ENCODE measurements at places on chromosomes 3 and 15.

DNA sequence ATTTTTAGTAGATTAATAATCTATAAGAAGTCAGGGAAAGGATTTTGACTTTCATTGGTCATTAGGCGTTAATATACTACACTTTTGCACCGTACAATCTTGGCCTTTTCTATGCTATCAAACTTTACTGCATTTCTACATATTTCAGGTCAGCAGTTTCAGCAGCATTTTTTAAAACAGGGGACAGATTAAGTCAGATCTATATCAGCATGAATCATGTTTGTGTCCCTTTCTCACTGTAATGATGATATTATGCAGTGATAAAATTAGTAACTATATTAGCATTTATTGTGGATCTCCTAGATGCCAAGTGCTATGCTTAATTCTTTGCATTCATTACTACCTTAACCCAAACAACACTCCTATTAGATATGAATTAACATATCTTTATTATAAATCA is 20.3 kb upstream of the AADAC start:
- no peak for DNase-seq

DNA sequence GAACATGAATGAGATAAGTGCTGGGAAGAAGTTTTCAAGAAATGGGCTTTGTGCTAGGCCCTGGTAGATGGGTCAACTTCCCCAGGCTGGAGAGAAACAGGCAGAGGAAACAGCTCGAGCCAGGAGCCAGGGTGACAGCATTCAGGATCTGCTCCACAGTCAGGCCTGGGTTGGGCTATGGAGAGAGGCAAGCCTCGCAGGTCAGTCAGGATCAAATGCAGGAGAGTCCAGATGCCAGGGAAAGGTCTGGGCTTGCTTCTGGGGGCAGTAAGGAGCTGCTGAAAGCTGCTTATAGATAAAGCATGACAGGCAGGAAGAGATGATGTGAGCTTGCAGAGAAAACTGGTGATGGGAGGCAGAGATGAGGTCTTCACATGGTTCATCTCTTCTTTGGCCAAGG is 11.0 kb upstream of the USP3 start:
- no peak for DNase-seq

DNA sequence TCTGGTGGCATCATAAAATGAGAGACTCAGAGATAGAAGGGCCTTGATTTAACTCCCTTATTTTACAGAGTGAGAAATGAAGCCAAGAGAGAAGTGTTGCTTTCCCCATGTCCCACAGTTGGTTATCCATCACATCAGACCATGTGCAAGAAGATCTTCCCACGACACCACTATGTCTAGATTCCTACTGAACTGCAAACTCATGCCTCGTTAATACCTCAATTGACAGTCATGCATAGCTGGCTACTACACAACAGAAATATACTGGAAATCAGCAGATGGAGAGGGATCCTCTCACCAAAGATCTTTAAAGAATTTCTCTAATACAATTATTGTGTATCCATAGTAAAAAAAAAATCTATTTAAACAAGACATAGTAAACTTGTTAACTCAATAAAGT is 33.3 kb downstream of the PEAK1 start:
- no peak for DNase-seq

- DNase-seq: no peak
Observed at GRCh38 chr15:82533801-82534200, 6.5 kb downstream of the RPS17 start.

DNA sequence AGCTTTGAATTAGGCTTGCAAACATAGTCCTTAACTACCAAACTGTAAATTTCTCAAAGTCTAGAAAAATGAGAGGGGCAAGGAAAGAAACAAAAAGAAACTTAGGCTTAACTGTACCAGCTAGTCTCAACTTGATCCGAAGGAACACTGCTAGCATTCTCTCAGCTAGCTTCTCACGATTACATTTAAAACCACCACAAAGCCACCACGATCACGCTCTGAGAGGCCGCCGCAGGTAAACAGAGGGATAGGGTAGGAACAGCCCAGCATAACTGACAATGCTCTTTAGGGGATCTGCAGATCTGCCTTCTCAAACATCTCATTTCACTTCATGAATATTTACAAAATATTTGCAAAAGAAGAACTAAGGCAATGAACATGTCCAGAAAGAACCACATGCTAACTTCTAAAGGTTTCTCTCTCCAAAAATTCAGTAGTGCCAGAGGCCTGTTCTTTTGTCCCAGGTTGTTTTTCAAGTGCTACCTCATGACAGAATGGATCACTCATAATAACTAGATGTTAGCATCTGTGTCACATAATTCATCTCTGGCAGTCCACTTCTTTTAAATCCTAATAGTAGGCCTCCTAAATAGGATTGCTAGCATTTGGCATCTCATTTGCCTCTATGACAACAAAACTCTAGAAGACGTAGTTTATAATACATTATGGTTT is 18.9 kb downstream of the VGLL4 start:
- DNase-seq: no peak

DNA sequence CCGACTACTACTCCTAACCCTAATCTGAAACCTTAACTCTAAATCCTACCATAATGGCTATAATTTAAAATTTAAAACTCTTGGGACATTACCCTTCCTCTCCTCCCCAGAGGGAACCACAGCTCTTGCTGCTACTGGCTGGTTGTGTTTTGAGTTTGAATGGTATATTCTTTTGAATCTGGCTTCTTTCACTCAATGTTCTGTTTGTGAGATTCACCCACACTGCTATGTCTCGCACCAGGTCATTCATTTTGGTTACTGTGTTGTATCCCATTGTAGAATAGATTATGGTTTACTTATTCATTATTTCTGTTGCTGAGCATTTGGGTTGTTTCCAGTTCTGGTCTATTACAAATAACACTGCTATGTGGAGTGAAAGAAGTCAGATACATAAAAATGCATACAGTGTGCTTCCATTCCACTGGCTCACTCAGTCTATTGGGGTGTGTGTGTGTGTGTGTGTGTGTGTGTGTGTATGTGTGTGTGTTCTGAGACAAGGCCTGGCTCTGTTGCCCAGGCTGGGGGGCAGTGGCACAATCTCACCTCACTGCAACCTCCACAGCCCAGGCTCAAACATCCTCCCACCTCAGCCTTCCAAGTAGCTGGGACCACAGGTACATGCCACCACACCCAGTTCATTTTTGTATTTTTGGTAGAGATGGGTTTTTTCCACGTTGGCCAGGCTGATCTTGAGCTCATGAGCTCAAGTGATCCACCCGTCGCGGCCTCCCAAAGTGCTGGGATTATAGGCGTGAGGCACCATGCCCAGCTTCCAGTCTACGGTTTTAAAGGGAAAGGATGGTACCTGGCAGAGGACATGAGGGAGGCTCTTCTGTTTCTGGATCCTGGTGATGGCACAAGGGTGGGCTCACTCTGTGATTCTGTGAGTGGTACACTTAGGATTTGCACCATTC is 19.2 kb upstream of the SYNM start:
- DNase-seq: no peak

GRCh38 chr15:58536414-58536813 is 104.6 kb downstream of the LIPC start:
- DNase-seq: no peak

DNA sequence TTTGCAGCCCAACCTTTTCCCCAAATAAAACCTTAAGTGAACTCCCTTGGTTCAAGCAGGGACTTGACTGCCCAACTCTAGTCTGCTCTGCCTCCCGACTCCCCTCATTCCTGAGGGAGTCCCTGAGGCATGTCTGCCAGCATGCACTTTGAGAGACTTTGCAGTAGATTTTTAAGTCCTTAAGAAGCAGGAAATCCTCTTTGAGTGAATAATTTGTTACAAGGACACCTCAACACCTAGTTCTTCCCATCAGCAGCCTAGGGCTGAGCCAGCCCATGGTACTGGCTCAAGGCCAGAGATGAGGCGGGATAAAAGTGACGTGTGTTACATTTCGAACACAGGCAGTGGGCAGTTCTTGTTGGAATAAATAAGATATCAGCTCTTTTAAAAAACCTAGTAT is 204.3 kb upstream of the SLC2A2 start:
- DNase-seq: no peak

DNA sequence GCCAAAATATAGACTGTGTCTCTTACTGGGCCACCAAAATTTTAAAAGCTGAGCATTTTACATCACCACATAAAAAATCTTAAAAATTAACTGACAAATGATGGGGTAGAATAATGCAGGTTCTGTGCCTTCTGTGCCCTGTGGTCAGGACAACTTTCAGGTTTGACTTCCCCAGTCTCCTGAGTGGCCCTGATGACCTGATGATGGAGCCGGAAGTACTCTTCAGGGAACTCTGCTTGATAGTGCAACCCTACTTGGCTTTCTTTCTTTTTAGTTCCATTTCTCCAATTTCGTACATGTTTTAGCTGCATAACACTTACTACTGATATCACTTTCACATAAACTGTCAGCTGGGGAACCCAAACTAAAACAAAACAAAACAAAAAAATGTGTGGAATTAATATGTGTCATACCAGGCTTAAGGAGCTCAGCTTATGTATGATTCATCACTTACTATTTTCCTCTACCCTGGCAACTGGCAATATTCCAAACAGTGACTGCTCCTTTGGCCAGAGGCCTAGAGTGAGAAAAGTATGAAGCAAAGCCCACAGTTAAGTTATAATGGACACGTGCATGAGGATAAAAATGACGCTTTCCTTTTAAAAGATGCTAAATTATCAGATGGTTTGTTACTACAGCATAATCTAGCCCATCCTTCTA is 194.3 kb downstream of the BCHE start:
- DNase-seq: no peak

GRCh38 chr3:99933971-99934750 is 116.5 kb downstream of the CMSS1 start:
- DNase-seq: no peak

DNA sequence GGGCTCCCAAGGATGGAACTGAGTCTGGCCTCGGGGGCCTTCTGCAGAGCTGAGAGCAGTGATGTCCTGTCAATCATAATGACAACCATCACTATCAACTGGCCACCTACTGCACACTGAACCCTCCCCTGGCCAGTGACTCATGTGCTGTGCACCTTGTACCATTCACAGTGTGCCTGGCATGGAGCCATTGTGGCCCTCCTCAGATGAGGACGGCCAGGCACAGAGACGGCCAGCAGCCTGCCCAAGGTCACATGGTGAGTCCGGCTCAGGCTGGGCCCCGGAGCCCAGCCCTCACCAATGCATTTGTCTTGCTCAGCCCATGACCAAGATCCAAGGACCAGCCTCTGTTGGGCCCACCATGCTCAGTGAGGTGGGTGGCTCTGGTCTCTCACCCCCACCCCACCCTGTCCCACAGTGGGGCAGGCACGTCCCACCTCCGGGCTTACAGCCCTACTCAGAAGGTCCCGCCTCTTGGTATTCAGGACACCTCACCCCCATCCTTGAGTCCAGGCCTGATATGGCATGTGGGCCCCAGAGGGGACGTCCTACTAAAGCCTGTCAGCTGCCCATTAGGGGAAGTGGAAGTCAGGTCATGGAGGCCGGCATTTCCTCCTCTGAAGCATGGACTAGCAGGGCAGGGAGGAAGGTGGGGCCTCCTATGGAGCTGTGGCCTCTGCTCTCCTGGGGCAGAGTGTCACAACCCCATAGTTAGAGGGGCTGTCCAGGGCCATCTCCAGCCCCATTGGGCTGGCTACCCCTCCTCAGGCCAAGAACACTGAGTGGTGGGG is 35.9 kb upstream of the TMEM115 start:
- DNase-seq: no peak

DNA sequence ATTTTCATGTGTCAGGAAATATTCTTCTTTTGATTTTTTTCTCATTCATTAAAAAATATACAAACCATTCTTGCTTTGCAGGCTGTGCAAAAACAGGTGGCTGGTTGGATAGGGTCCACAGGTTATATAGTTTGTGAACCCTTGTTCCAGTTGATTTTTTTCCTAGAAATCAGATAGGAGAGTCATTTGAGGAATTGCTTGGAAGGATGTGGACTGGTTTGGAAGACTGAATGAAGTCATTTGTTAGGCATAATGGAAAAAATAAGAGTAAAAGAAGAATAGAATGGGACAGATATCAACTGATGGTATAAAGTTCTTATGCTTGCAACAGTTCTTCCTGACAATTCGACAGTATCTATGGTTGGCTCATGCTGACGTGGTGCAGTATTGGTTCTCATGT is 189.4 kb downstream of the PTPRG start:
- no peak for DNase-seq

DNA sequence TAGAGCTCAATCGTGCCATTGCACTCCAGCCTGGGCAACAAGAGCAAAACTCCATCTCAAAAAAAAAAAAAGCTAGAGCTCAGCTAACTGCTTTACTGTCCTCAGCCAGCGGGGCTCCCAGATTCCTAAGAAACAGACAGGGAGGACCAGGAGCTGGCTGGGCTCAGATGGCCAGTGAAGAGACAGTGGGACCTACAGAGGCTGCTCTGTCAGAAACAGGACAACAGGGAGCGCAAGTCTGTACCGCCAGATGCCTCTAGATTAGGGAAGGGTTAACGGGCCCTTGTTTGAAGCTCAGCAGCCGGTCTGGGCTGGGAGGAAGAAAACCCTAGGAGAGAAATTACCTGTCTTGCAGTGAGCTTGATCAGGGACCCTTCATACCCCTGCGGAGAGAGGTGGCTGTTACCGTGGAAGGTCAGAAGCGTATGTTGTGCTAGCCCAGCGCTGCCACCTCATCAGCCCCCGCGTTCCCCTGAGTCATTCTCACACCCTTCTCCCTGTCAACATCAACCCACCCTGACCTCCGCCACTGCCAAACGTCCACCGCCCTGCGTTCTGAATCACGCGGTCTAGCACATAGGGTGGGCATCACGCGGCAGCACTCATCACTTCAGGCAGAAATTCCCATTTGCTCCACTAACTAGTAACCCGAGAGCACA is 25.3 kb downstream of the RBPMS2 start:
- DNase-seq: no peak

- no peak for DNase-seq
Observed at GRCh38 chr3:41418961-41419691, 219.8 kb downstream of the CTNNB1 start.

DNA sequence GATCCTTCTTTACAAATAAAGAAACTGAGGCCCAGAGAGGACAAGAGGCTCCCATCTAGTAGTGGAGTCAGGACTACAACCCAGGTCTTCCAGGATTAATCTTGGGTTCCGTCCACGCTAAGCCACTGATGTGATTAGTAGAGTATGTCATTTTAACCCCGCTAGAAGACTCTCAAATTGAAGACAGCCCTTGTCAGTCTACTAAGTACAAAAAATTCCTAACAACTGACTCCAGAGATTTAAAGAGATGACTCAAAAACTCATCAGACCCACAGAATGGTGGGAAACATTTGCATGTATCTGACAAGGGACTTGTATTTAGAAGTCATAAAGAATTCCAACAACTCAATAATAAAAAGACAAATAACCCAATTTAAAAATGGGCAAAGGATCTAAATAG is 145.3 kb downstream of the CNTN3 start:
- DNase-seq: no peak

- DNase-seq: no peak
Observed at GRCh38 chr15:45703670-45704328, 69.0 kb downstream of the SQOR start.

DNA sequence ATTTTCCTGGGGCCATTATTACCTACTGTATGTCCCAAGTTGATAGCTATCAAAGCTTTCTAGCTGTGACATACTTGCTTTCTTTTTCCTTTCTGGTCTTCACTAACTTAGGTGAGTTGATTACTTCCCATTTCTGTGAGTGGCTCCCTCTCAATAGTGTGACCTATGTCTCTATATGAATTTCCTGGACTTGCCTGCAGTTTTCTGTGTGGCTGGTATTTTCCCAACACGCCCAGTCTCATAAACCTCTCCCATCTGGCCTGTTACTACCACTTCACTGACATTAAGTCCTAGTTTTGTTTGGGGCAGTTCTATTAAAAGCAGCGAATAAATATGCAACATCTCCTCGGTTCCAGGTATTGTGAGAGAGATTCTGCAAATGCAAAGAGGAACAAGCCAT is 671.2 kb downstream of the SI start:
- DNase-seq: no peak

- DNase-seq: peak; percentile 35
Observed at GRCh38 chr3:129121016-129121791, 400 bp downstream of the RAB43 start.

Data from stimulated activated CD8-positive, alpha-beta memory T cell treated with anti-CD3 and anti-CD28 coated beads, Interleukin-4, amount 100 ng/mL, for 4 hours (primary cell).